Hematopoietic multipotent progenitor cell treated with erythropoietin and hydrocortisone succinate and interleukin-3 and kit ligand, for 17 days (in vitro differentiated cells): ENCODE measurements at places on chromosomes 2 and 18.
A peak's percentile ranks its signal among the peaks of the same experiment; 100 is the strongest.

- no peak for DNase-seq
Measured at GRCh38 chr2:222944552-222944951, 83.7 kb downstream of the ACSL3 start.

- no peak for DNase-seq
Measured at GRCh38 chr2:160570376-160570775, 76.8 kb upstream of the RBMS1 start.

DNA sequence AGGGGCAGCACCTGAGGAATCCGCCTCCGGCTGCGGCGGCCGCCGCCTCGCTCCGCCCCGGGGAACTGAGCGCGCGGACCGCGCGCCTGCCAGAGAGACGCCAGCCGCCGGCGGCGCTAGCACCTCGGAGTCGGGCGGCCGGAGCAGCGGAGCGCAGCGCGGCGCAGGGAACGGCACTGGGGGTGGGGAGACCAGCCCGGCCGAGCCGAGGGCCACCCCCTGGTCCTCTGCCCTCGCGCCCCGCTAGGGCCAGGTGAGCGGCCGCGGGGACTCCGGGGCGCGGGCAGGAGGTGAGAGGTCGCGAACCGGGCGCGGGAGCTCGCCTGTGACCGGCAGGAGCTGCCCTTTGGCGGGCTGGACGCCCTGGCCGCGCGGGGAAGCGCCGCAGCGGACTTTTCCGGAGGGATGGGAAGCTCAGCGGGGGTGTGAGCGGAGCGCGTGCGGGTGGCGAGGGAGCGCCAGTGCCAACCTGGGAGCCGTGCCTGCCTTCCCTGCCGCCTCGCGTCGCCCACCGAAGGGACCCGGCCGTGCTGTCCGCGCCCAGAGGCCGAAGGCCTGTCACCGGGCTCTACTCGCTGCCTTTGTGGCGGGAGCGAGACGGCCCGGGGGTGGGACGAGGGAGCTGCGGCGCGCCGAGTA, at the start of gene GREB1L:
Gene GREB1L, plus strand, starts transcription at position 92 of the 639 bp plus-strand sequence. CDS start 141,287 bp downstream, outside the sequence.
- DNase-seq, result no peak

GRCh38 chr2:182170341-182170740, 184.7 kb downstream of the PPP1R1C start:
- DNase-seq, result no peak

DNA sequence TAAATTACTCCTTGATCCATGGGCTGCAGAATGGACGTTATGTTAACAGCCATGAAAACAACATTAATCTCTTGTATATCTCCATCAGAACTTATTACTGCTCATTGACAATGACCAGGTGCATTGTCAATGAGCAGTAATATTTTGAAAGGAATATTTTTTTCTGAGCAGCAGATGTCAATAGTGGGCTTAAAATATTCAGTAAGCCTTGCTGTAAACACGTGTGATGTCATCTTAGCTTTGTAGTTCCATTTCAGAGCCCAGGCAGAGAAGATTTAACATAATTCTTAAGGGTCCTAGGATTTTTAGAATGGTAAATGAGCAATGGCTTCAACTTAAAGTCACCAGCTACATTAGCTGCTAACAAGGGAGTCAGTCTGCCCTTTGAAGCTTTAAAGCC, 26.6 kb downstream of the CFAP210 start:
- no peak for DNase-seq

DNA sequence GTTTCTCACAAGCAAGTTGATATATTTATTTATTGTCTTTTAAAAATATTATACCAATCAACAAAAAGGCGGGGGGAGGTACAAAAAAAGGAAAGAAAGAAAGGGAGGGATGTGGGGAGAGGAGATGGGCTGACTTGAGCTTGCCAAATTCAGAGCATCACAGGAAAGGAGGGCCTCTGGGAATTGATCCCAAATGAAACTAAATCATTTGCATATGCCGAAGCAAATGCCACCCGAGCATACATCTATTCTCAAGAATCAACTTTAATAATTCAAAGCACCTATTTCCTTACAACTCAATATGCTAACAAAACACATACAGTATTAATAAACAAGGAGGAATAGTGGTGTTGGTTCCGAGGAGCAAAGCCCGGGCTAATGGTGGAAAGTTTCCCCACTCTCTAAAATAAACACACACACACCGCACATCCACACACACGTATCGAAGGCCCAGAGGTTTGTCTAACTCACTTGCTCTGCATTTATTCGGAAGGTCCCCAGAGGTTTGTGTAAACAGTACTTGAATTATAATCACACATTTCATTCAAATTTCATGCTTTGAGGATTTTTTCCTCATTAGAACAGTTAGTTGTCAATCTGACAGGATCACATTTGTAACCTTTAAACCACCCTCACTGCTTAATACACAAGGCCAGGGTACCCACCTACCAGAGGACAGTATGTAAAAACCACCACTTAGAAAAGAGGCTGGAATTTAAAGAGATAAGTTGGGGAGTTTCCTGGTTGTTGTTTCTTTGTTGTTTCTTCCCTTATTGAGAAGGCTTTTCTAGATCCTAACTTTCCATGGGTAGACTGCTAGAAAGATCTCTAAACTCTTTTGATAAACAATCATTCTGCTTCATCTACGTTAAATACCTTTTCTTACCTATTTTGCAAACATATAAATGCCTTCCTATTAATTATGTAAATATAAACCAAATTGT, 264.7 kb downstream of the TCF4 start:
- no peak for DNase-seq

- no peak for DNase-seq
Measured at GRCh38 chr2:137769406-137769805, 194.9 kb upstream of the HNMT start.

DNA sequence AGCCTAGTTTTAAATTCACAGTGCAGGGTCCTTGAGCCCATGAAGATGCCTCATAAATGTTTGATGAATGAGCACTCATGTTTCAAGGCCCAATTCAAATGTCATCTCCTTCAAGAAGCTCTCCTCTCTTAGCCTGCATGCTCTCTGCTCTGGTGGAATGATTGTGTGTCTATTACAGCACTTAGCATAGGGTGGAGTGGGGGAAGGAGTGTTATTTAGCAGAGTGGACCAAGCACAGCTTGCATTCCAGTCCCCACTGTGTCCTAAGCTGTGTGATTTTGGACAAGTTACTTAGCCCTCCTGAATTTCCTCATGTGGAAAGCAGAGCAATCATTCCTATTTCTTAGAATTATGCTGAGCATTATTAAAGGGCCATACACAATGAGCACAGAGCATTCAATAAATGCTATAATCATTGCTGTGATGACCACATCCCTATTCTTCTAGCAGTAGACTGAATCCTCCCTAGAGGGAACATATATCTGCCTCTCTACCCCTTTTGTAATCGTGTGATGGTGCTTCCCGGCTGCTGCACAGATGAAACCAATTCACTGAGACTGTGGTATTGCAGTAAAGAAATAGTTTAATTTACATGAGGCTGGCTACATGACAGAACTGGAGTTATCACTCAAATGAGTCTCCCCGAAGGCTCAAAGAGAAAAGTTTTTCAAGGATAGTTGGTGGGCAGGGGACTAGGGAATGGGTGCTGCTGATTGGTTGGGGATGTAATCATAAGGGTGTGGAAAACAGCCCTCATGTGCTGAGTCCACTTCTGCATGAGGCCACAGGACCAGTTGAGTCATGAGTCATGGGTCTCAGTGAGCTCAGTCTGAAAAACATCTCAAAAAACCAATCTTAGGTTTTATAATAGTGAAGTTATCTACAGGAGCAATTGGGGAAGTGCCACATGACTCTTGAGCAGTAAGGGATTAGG, 173.4 kb upstream of the NDUFV2 start:
- no peak for DNase-seq

- no peak for DNase-seq
Measured at GRCh38 chr2:213022987-213023386, 128.4 kb downstream of the IKZF2 start.

- DNase-seq, result no peak
Measured at GRCh38 chr2:39124746-39125057, 3.9 kb upstream of the SOS1 start.

GRCh38 chr18:77068321-77069312, 64.0 kb downstream of the MBP start:
- no peak for DNase-seq

GRCh38 chr2:60303680-60304079, 249.8 kb downstream of the BCL11A start:
- no peak for DNase-seq

GRCh38 chr2:28689771-28690170, 61.9 kb upstream of the PPP1CB start:
- DNase-seq, result no peak

GRCh38 chr2:198042189-198042588, 237.8 kb downstream of the PLCL1 start:
- no peak for DNase-seq

GRCh38 chr2:12006850-12007249, 260.4 kb downstream of the LPIN1 start:
- no peak for DNase-seq

DNA sequence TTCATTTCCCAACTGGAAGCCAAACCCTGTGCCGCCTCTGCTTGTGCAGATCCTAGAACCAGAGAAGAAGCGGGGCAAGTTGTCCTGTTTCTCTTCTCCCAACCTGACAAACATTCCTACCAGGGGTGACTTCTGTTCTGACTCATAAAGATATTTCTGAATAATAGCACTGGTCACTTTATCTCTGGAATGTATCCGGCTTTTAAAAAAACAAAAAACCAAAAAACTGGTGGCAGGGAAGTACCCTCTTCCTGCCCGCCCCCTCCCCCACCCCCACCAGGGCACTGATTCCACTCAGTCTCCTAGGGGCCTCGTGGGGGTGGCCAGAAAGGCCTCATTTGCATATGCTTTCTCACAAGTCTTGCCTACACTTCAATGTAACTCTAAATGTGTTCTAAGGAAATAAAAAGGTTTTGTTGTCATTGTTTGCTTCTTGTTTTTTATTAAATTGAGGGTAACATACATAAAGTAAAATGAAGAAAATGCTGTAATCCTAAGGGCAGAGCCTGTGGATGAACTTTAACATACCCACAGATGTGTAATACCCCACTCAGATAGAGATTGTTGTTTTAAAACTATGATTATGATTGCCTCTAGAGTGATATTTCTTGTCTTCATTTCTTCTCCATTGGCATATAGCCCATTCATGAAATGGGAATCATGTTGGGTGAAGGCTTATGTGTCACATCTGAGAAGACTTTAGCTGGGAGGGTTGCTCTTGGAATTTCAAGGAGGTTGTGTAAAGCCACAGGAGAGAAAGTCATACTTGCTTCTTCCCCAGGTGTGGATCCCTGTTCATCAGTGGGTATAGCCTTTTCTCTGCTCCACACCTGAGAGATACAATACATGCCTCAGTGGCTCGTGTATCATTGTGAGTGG, 5.3 kb upstream of the FOSL2 start:
- DNase-seq, result no peak

- DNase-seq, result no peak
Measured at GRCh38 chr2:133603109-133603508, 34.8 kb upstream of the NCKAP5 start.

DNA sequence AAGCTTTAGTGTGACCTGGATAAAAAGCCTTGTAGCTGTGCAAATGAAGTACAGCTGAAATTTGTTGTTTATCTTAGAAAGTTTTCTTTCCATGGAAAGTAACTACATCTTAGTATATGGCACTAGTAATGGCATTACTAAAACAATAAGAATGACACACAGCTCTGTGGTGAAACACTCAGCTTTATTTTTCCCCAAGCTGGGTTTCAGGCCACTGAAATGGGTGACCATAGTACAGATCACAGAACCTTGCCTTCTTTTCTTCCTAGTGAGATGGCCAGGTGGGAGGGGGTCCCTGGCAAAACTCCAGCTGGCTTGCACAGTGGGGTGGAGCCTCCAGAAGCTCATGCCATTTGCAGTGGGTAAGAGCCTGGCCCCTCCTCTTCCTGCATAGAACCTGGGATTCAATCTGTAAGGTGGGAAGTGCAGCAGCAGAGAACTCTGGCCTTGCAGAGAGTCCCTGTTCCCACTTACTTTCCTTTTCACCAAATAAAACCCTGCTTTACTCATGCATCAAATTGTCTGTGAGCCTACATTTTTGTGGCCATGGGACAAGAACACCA, 17.6 kb upstream of the GRP start:
- DNase-seq, result no peak

DNA sequence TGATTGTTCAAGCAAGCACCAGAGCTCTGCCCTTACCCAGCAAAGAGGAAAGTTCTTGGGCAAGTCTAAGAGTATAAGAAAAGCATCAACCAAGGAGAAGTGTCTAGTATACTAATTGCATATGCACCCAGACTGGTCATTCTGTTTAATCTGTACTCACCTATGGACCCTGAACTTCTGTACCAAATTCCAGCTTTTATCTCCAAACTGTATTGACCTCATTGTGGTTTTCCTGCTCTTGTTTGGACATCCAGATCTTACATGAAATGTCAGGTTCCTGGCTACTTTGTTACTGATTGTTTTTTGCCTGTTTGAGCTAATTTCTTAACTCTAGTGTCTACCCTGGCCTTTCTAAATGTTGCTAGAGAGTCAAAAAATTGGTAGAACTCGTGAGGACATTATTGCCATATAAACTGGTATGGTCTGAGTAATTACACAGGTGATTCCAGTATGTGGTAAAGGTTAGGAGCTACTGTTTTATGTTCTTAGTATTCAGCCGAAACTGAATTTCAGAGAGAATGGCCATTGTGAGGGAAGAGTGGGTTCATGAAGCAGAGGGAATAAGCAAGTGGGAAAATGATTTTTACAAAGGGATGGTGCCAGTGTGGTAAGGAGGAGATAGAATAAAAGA, 146.3 kb downstream of the HNMT start:
- DNase-seq, result no peak

DNA sequence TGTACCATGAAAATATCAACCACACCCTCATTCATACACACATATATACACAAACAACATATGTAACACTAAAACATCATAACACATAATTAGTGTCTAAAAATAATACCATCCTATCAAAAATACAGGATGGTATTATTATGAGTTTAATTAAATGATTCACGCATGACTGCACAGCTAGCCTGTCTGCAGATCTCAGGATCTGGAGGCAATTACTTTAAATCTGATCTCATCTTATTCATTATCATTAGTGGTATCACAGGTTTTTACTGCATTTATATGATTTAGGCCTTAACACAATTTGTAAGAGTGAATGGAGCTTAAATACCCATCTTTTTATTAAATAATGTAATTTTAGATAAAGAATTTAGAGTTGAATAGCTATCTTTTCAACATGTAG, 443.4 kb upstream of the LINC00305 start:
- no peak for DNase-seq

DNA sequence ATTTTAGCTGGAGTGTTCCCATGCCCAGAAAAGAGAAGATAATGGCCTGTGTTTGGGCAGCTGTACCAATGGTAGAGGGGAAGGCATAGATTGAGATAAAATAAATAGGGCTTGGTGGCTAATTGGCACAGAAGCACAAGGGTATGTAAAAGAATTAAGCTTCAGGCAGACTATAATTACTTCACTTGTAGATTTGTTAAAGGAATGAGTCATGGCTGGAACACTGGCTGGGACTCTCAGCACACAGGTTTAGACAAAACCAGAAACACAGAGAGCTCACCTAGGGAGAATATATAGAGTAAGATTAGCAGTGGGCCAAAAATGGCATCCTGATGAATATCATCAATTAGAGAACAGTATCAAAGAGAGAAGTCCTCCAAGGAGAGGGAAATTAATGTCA, 198.3 kb upstream of the FIGN start:
- DNase-seq, result no peak

GRCh38 chr2:145692971-145693478, 1173.1 kb upstream of the ZEB2 start:
- DNase-seq, result peak; percentile 6

GRCh38 chr2:179645047-179645446, 216.4 kb downstream of the ZNF385B start:
- no peak for DNase-seq
